ENCODE measurements at places on chromosomes 2 and 18. TPM values are rescaled to one million over a fixed set of nuclear protein-coding genes. Genes with fewer than 3 reads are reported as not detected.

Gene FLACC1
- 1.4 TPM for polyA plus RNA-seq

Gene GMCL1
- 10.6 TPM for polyA plus RNA-seq

GRCh38 chr2:178043266-178043665 lies 29.3 kb downstream of the PDE11A start:
- DNase-seq = no peak

- DNase-seq = no peak
These were observed 133.4 kb upstream of the NABP1 start for GRCh38 chr2:191544461-191545062.

Gene DUSP19
- 2.0 TPM for polyA plus RNA-seq

Gene OSBPL6
- polyA plus RNA-seq = 4.6 TPM

Gene POTEF
- polyA plus RNA-seq = 0.06 TPM

DNA sequence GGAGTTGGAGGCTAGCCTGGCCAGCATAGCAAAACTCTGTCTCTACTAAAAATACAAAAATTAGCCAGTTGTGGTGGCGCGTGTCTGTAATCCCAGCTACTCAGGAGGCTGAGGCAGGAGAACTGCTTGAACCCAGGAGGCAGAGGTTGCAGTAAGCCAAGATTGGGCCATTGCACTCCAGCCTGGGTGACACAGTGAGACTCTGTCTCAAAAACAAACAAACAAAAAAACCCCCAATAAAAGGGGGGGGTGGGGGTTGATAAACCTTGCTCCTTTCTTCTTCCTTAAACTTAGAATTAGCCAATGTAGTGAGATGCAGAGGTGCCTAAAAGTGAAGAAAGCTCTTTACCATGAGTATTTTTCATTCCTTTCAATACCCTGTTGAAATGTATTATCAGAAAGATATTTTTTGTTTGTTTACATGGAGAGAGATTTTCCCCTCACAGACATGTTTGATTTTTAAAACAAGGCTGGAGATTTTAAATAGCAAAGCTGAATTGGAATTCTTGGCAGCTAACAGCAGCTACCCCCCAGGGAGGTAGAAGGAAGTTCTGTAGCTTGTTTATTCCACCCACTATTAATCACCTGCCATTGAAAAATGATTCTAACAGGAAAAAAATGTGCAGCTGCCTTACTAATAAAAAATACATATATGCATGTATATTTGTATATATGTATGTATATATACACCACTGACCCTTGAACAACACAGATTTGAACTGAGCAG lies 48.6 kb downstream of the GYPC start:
- peak; percentile 62 for DNase-seq

- no peak for DNase-seq
These were observed 328.1 kb downstream of the NR4A2 start for GRCh38 chr2:156004459-156004858.

Gene UGT1A10
- not detected for polyA plus RNA-seq

Gene CRYBA2
- not detected for polyA plus RNA-seq

DNA sequence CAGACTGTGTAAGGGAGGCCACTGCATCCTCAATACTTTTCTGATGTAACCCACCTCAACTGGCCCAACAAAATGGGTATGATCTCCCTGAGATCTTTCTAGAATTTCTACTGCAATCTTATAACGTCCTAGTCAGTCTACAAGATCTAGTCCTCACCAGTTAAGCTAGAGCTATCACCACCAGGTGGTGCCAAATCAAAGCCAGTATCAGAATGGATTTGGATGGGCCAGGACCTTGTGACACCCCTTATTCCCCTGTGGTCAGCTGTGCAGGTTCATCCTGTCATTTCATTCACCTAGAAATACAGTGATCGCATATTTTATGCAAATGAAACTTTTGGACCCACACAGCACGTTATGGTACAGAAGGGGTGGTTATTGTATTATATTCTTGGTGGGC lies 90.3 kb downstream of the OLA1 start:
- peak; percentile 5 for DNase-seq

All from hindlimb muscle (tissue), 1 donor.